ENCODE measurements at places on chromosomes 4 and X.

DNA sequence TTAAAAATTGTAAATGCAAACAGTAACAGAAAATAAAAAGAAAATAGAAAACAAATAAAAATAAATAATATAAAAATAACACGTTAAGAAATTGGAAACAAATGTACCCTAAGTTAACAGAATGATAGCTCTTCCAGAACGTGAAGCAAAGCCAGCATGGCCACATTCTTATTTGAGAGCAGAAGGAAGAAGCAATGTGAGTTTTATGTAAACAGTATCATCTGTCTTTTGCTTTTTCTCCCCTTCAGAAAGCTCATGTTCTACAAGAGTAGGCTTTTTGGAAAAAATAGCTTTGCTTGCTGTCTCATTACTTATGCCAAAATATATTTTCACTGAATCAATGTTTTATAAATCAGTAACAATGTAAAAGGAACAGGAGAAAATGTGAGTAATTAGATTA lies 18.7 kb downstream of the NPY2R start:
- no peak for DNase-seq

DNA sequence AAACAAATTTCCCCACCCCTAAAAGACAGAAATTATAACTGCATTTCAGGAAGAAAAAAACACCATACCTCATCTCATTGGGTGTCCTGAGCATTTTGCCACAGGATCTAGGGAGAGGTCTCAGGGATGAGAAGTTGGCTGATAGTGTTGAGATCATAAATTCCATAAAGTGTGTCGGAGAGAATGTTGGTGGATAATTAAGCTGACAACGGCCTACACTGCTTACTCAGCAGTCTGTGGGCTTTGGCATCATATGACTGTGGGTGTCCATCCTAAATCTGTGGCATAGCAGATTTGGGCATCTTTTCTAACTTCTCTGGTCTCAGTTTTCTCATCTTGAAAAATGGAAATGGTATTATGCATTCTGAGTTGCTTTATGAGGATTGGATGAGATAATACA lies 12.3 kb downstream of the CENPVL3 start:
- no peak for DNase-seq

- no peak for DNase-seq
Measured at GRCh38 chr4:137541876-137542646, 9.8 kb upstream of the PCDH18 start.

- no peak for DNase-seq
Measured at GRCh38 chr4:132763465-132763864, 385.6 kb upstream of the PCDH10 start.

- DNase-seq, result no peak
Measured at GRCh38 chr4:156390599-156391324, 437.1 kb upstream of the CTSO start.

DNA sequence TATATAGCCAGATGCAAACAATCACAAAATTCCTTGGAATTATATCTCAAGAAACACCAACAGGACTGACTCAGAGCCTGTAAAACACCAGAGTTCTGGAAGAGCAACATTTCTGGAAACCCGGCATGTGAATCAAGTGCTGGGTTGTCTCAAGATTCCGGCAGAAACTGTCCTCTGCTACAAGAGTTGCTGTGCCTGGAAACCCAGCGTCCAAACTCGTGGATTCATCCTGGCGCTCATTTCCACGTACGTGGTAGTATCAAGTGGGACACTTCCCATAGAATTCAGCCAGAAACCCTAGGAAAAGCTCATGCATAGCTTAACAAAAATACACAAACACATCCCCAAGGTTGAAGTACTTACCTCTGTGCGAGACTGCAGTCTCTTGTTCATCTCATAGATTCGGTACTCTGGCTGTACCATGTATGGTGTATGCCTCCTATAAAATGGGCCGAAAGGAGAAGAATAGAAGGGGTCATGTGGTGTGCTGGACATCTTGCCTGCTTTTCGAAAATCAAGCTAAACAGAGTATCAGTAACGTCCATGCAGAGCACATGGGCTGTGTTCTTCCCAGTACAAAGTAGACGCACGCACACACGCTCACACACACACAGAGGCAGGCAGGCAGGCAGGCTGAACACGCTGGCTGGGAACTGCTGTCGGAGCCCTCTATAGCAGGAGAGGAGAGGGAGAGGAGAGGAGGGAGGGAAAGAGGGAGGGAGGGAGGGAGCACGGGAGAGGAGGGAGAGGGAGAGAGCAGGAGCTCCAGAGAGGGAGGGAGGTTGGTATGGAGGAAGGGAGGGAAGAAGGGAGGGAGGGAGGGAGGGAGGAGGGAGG lies at the start of gene LDB2:
LDB2 (minus strand) TSS at position 655 of the 837 bp plus-strand sequence.
- no peak for DNase-seq

DNA sequence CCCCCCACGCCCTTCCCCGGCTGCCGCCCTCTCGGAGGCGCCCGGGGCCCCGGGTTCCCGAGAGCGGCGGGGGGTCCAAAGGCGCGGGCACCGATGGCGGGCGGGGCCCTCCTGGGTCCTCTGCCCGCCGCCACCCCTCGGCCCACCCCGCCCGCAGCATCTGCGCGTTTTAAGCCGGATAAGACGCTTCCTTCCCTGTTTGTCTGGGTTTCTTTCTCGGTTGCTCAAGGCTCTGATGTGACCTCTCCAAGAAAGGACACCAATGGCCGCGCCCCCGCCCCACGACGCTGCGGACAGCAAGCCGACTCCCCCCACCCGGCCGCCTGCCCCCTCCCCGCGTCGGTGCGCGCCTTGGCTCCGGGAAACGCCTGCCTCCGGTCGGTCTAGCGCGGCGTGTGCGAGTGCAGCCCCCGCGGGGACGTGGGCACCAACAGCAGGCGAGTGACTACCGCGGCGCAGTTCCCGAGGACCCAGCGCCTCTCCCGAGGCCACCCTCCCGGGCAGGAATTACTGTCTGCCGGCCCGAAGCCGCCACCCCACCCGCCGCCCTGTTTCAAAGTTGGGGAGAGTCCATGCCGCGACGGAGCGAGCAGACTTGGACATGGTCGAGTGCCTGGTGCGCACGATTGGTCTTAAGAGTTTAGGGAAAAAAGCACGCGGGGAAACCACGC lies 21.1 kb upstream of the HMX1 start:
- no peak for DNase-seq

DNA sequence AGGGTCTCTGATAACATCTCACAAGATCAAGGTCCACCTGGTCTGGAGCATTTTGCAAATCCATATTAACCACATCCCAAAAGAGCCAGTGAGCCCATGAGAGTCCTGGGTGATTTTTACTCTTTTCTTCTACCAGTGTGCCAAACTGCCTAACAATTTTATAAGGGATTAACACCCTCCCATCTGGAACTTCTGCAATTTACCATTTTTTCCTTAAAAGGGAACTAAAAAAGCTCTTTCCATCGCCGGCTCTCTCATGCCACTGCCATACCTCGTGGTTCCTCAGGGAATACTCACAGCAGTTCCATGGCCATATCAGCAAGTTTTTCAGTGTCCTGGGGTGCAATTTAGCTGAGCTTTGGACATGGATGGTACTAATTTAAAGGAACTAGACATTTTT lies 55.7 kb downstream of the SEPSECS start:
- no peak for DNase-seq

DNA sequence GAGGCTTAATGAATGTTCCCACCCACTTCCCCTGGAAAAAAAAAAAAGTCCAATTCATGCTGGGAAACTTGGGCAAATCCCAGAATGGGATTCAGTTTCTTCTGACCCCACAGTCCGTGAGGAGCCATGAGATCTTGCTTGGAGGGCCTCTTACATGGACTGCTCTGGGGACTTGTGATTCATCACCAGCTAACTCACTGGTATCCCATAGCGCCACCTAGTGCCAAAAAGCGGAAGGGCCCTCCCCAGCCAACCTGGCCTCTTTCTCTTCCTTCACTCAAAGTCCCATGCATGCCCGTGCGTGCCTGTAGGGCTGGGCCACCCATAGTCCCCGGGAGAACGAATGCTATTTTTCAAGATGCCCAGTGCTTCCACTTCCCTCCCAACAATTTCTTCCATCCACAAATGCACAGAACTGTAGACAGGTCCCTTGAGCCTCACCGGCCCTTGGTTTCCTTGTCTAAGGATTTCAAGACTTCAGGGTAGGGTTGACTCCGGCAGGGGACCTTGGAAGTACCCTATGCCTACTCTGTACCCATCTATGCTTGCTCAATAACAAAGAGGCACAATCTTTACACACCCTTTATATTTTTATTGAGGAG lies 5.1 kb downstream of the RTL5 start:
- DNase-seq, result peak; percentile 72

DNA sequence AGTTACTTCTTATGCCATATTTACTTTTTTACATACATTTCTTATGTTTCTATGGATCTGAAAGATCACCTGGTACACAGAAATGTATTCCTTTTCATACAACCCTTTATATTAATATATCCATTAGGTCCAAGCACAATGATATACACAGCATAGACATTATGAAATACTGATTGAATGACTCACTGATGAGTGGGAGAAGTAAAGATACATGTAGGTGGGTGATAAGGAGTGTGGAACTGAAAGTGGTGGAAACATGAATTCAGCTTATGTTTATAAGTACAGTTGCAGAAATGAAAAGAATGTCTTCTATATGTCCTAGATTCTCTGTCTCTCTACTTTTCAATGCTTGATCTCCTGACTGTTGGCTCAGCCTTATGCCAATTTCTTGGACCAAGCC lies 87.9 kb downstream of the YIPF7 start:
- no peak for DNase-seq

DNA sequence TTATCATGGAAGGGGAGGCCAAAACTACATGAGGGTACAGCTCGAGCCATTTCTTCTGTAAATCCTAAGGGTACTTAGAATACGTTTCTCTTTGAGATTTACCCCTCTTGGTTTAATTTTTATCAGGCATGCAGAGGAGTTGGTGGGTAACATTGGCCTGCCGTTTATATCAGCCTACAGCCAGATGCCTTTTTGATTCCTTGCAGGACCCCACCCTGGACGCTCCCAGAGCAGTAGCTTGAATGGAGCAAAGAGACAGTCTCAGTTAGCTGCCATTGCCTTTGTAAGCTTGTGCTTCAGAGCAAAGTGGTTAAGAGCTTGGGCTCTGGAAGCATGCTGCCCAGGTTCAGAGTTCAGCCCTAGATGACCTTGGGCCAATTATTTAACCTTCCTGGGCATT lies 9.0 kb downstream of the DOCK11 start:
- no peak for DNase-seq

GRCh38 chrX:130413415-130413814 lies 11.6 kb downstream of the RBMX2 start:
- DNase-seq, result no peak

DNA sequence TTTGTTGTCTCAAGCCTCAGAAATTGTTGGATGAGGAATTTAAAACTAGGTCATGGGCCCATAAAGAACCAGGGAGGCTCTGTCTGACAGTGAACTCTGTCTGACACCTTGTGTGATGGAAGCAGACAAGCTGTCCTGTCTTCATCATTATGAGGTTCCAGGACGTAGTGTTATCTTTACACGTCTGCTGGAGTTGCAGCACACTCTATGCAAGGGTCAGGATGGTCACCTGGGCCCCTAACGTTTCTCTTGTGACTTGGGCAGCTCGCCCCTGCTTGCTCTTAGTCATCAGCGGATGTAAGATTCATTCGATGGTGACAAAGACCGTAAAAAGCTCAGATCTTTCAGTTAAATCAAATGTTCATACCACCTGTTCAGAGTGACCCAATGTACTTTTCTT lies 92.0 kb upstream of the ADGRG2 start:
- DNase-seq, result no peak

DNA sequence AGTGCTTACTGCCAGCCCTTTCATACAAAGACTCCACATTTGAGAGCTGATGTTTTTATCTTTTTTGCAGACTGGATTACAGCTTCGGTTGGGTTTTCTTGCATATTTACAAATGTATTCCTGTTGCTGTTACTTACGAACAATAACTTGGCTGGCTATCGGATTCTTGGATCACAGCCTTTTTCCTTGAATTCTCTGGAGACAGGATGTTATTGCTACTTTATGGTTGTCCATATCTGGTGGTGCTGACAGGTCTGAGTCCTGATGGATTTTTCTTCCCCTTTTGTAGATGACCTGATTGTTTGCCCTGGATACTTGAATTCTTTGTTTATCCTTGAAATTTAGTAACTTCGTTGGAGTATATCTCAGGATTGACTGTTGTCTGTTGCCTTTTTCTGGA lies 77.7 kb downstream of the PDK3 start:
- DNase-seq, result no peak

All from stimulated activated CD4-positive, alpha-beta T cell treated with anti-CD3 and anti-CD28 coated beads, Interleukin-15, amount 100 ng/mL, for 1 hour (primary cell).